Activated CD4-positive, alpha-beta T cell treated with anti-CD3 and anti-CD28 coated beads, Interleukin-2, amount 10 ng/mL, durations not matched to agents 7 days and 5 days (primary cell): ENCODE measurements at places on chromosomes 13 and 19.

DNA sequence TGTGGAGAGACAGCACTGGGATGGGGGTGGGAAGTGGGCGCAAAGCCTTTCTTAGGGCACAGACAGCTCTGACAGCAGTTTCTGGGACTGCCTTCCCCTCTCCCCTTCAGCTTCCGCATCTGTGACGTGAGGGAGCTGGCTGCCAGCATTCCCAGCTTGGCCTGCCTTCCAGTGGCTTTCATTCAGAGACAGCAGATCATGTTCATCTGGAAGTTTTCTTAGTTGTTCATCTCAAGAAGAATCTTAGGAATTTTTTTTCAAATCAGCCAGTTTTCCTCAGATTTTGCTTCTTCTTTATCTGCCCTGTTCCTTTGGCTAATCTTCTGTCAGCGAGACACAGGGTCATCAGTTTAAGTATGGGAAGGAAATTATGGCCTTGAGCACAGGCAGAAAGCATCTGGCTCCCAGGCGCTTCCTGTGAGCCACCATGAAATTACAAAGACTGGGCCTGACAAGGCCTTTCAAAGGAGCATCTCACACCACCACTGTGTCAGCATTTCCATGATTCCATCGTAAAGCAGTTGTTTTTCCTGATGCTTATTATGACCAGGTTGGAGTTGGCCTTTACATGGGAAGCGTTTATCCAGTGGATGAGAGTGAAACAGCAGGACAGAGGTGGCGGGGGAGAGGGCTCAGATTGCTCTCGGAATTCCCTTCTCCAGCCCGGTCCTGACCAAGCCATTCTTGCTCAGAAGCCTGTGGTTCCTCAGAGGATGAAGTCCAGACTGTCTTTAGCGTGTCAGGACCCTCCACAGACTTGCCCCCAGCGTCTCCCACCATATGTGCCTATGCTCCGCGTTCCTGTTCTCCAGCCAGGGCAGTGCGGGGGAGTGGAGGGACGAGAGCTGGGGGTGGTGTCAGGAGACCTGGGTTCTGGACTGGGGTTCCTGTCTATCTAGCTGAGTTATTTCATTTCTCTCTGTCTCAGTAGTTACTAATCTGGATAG, 43.6 kb downstream of the ARHGAP35 start:
- no peak for DNase-seq

DNA sequence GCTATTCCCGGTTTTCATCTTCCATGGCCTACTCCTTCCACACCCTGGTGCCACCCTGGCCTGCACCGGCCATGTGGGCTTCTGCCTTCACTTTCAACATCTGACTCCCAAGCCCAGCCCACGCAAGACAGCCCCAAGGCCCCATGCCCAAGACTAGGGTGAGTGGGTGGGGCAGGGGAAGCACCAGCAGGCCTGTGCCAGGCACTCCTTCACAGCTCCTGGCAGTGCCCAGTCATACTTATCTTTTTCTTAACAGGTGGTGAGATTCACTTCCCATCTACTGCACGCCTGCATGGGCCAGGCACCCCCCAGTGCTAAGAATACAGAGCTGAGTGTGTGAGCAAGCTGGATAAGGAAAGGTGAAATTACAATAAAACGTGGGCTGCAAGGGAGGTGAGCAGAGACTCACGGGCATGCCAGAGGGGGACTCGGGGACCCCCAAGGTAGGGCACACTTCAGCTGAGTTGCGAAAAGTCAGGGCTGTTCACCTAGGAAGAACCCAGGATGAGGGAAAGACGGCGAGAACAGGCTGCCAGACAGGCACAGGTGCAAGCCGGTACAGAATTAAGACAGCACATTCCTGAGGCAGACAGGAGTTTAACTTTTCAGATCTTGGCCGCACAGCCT, 55.7 kb downstream of the COL4A1 start:
- no peak for DNase-seq

GRCh38 chr13:108087810-108088209, 127.5 kb downstream of the LIG4 start:
- no peak for DNase-seq

DNA sequence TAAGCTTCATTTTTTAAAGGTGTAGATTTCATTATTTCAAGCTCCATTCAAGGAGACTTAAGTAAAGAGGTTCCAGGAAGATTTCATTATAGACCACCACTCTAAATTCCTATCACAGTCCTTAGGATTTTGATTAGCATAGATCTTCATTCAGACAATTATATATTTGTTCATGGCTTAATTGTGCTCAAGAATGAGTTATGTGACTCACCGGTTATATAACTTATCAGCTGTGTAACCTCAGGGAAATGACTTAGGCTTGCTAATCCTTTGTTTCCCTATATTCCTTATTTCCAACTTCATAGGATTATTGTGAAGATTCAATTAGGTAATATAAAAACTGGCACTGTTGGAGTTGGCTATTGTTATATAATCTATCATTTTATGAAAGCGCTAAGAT, 632.8 kb upstream of the SPRY2 start:
- no peak for DNase-seq

- no peak for DNase-seq
Measured at GRCh38 chr13:77776704-77777103, 79.2 kb downstream of the SLAIN1 start.

GRCh38 chr13:76637641-76638141, 248.5 kb downstream of the KCTD12 start:
- no peak for DNase-seq

DNA sequence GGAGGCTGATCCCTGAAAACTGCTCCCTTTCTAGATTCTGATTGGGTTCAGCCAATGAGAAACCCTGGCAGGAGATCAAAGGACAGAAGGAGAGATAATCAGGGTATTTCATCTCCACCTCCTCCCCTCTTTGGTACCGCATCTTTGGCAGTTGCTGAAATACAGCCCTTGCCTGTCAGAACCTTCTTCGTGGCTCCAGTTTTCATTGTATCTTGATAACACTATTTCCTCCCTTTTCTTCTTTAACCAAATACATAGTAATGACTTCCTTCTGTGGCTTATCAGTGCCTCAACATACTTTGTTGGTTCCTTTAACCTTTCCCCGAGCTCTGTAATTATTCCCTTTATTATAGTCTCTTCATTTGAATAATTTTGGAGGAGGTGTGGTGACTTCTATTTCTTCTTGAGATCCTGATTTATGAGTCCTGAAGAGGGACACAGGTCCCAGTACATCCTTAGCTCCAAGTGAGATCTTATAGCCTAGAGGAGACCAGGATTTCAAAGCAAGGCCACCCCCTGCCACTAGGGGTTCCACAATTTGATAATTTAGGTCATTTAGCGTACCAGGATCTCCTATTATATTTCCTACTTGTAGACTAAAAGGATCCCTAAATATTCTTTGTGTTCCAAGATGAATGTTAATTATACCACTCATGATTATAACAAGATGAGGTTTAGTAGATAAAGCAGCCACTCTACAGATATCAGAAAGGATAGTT, 98.0 kb downstream of the EDNRB start:
- DNase-seq: no peak

DNA sequence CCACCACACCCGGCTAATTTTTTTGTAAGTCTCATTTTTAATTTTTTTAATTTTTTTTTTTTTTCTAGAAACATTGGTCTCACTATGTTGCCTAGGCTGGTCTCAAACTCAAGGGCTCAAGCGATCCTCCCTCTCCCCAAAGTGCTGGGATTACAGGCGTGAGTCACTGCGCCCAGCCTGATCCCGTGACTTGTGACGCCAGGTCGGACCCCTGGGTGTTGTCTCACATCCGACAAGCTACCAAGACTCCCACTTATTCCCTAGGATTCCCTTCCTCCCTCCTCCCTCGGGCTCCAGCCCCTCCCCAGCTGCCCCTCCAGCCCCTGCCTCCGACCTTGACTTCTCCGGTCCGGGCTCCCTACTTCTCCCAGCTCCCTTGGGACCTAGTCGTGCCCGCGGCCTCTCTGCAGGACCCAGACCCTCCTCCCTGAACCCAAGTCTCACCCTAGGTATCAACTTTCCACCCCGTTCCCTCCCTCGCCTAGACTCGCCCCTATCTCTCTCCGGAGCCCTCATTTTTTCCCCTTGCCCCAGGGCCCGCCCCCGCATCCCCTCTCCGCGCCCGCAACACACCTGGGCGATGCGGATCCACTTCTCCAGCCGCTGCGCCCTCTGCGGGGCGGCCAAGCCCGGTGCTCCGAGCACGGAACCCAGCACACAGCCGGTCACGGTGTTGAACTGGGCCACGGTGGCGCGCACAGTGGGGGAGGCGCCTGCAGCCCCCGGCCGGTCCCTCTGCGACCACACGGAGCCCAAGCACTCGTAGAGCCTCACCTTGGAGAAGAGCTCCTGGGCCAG, 13.1 kb downstream of the RGL3 start:
- peak; percentile 30 for DNase-seq
